H1 (cell line): ENCODE measurements at places on chromosomes 2 and 18.

DNA sequence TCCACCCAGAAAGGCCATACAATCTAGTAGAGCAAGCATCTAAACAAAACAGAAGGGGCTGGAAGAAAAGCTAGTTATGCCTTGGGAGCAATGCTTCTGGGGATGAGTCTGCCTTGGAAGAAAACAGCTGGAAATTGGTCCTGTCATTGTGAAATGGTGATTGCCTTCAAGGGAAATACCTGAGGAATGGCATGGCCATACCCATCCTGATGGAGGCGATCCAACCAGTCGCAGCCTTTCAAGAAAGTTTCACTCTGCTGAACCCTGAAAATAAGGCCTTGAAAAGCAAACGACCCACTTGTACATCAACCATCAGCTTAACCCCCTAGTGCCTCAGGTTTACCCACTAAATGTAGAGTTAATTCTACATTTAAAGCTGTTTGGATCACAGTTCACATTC lies 72.6 kb upstream of the PID1 start:
- DNase-seq: no peak

DNA sequence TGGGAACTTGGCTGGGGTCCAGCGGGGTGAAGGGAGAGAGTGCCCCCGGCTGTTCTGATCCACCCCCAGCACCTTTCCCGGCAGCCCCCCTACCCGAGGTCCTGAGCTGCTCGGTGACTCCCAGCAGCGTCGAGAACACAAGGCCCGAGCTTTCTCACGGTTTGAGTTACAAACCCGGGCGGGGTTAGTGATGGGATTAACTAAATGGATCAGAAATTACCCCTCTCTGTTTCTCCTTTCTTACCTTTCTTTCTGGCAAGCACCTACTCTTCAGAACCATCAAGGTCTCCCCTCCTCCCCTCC lies 139.4 kb upstream of the GPC1 start:
- DNase-seq: no peak

- no peak for DNase-seq
Measured at GRCh38 chr18:23203891-23204432, 68.7 kb downstream of the CABLES1 start.

DNA sequence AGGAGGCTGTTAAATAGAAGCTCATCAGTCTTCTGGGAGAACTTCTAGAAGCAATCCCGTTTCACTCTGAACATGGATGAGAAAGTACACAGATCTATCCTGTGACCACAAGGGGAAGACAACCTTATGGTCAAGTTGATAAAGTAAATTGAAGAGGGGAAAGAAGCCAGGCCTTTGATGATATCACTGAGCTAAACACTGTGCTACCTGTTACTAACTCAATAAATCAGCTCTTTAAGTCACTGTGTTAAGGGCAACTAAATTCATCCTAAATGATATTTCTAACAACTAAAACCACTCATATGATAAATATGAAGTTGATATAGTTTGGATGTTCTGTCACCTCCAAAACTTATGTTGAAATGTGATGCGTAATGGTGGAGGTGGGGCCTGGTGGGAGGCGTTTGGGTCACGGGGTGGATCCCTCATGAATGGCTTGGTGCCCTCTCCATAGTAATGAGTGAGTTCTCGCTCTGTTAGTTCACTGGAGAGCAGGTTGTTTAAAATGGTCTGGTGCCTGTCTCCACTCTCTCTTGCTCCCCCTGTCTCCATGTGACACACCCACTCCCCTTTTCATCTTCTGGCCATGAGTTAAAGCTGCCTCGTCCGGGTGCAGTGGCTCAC lies 23.6 kb downstream of the OLA1 start:
- no peak for DNase-seq

DNA sequence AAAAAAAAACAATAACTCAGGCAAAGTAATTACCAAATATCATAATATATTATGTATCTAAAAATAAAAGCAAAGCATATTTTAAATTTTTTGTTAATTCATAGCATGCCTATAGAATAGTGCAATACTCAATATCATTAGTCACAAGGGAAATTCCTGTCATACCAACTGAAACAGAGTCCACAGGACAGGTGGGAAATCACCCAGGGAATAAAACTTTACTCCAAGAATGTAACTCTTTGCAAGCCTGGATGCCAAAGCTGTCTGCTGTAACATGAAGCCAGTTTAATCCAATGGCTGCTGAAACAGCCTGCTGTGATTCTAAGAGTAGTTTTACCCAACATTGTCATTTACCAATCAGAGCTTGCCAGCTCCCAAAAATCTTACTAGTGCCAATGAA lies 40.0 kb upstream of the SULT1C3 start:
- DNase-seq: no peak

DNA sequence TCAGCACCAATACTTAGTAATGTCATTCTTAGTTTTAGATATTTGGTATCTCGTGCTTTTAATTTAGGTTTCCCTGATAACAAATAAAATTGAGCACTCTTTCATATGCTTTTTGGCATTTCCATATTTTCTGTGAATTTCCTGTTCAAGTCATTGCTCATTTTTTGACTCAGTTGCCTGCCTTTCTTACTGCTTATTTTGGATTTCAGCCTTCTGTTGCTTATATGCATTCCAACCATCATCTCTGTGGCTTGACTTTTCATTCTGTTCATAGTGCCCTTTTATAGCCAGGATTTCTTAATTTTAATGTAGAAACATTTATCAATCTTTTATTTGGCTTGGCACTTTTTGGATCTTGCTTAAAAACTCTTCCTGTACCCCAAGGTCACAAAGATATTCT lies 14.5 kb upstream of the KIF3C start:
- no peak for DNase-seq

DNA sequence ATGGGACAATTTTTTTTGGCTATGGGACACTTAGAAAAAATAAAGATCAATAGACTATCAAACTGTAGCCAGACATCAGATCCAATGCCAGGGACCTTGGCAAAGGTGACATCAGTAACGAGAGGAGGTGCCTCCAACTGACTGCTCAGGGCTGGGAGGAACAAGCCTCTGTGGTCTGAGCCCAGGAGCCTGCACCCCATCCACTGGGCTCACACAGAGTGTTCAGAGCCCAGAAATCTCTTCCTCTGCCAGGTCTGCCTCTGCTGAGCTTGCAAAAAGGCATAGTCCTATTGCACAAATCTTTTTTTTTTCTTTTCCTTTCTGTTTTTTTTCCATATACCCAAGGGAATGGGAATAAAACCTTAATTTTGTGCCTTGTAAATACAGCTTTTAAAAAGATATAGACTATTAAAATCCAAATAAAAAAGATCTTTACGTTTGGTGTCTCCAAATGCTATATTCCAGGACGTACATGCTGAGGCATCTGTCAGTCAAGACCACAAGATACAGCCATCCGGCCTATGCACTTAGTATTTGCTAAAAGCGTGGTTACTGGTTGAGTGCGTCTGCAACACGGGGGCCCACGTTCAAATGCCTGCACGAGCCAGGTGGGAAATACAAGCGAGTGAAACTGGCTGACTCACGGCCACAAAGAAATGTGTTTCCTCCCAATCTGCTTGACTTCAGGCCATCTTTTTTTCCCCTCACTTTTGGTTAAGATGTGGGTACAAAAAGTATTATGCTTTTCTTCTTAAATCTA lies 7.8 kb upstream of the ARHGAP25 start:
- no peak for DNase-seq

- DNase-seq: no peak
Measured at GRCh38 chr2:109247340-109247739, 118.3 kb downstream of the SH3RF3 start.

DNA sequence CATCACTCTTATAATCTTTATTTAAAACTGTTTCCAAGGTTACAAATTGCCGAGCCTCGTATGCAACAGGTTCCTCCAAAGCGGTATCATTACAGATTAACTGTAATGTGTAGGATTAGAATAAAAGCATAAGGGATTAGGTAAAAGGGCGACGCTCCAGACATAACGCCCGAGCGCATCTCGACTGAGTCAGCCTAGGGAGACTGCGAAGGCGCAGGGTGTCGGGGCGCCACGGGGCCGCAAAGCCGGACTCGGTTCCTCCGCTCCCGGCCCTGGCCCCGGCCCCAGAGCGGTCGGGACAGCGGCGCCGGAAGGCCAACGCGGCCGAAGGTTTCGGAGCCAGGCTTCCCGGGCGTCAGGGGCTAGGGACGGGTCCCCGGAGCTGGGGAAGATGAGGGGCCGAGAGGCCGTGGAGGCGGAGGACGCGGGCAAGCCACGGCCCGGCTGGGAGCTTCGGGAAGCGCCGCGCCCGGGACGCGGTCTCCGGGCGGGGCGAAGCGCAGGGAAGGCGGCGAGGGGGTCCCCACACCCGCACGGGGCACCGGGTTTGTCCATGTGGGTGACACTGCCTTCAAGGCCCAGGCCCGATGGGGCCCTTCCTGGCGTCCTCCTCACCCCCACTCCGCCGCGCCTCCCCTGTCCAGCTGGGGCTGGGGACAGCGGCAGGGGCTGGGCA lies 12.9 kb upstream of the SIX3 start:
- no peak for DNase-seq

GRCh38 chr2:86794861-86795260 lies 4.1 kb upstream of the CD8A start:
- no peak for DNase-seq

DNA sequence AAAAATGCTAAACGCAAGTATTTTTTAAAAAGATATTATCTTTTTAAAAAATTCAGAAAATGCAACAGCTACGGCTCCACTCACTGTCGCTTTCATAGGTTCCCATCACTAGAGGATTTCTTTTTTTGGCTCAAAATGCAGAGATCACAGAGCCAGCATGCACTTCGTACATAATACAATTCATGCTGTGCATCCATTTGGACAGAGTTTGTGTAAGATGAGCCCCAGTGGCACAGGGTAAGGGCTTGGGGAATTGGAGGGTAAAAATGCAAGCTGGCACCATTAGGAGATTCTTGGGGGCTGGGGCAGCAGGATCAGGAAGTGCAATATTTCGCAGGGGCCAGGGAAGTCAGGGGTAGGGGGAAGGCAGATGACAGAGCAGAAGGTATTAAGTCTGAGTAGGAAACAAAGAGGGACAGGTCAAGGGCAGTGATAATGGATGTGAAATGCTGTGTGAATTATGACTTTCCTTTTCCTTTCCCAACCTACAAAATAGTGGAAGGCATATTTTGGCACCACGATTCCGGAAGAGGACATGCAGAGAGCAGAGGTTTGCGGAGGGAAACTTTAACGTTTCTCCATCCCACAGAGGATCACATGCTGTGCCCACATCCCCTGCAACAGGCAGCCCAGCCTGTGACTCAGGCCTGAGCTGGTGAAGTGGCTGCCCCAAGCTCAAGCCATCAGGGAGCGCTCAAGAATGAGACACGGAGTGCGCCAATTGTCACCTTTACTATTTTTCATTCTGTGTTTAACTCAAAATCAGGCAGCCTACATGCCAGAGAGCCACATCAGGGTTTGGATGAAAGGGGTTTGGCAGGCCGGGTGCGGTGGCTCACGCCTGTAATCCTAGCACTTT lies 4.7 kb downstream of the CAPG start:
- DNase-seq: no peak

DNA sequence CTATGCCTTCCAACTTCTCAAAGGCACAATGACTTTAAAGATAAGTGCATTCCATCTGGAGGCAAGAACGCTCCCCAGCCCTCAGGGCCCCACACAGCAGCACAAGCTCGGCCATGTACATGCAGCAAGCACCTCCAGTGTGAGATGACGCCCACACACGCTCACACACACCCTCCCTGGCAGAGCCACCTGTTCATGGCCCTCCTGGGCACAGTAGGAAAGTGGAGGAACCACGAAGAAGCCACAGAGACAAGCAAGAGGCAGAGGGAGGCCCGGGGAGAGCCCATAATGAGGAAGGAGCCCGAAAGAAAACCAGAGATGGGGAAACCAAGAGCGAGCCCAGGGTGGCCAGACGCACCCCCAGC lies 21.7 kb downstream of the BIN1 start:
- DNase-seq: no peak

- no peak for DNase-seq
Measured at GRCh38 chr2:154670083-154670482, 28.4 kb upstream of the KCNJ3 start.

DNA sequence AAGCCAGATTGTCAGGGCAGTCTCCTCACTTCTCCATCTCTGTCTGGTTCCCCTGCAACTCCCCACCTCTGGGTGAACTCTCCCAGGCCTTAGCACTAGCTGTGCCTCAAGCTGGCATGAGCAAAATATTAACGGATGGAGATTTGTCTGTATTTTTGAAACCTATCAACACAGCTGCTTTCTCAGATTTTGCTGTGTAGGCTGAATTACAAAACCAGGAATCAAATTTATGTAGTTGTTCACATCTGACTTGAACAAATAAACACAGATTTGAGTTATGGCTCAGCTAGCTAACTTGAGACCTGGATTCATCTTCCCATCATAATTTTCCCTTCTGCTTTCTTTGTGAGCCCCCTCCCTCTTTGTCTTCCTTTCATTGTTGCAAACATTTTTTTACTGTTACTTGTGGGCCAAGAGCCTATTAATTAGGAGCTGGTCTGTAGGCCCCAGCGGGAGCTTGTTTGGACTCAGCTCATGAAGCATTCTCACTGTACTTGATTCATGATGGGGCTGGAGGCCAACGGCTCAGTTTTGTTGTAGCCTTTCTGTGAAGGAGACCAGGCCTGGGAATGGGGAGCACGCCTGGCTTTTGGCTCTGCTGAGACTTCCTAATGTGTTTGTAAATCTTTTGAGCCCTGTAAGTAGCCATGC lies 164.1 kb upstream of the GATA6 start:
- DNase-seq: no peak

DNA sequence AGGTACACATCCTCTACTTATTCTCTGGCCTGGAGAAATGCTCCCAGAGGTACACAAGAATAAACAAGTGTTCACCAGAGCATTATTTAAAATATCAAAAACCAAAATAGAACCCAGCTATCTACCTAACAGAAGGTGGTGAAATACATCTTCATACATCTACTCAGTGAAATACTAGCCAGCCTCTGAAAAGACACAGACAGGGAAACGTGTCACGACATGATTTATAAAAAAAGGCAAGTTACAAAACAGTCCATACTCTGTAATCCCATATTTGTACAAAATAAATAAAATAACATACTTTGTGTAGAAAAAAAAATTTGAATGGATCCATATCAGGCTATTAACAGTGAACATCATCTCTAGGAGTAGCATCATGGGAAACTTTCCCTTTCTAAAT lies 38.2 kb downstream of the KANSL3 start:
- DNase-seq: no peak

DNA sequence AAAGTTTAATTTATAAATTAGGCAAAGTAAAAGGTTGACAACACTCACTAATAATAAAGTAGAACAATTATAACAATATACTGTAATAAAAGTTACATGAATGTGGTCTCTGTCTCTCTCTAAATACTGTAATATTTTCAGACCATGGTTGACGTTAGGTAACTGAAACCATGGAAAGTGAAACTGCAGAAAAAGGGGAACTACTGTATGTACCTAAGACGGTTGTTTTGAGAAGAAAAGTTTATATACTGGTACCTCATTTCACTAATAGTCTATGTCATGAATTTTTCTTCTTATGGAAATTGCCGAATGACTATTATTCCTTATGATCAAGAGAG lies 166.7 kb upstream of the ZNF521 start:
- no peak for DNase-seq

- no peak for DNase-seq
Measured at GRCh38 chr18:11839556-11839955, 11.7 kb upstream of the CHMP1B start.

DNA sequence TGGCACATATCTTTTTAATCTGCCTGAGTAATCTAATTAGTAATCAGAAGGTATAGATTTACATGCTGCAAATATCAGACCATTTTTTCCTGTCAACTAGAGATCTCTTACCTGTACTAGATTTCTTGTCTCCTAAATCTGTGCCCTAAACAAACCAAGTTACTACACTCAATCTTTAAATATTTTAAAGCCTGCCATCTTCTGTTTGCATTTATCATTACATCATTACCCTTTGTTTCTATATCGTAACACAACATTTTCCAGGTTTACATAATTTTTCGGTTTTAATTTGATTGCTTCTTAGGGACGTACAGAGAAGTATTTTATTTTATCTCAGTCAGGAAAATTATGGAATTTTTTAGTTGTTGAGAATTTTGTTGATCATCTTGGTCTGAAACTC lies 25.7 kb downstream of the PSMA8 start:
- no peak for DNase-seq
